ENCODE measurements at places on chromosomes 5 and 9.

GRCh38 chr9:137074657-137075274 is 2.6 kb upstream of the UAP1L1 start:
- DNase-seq: no peak

DNA sequence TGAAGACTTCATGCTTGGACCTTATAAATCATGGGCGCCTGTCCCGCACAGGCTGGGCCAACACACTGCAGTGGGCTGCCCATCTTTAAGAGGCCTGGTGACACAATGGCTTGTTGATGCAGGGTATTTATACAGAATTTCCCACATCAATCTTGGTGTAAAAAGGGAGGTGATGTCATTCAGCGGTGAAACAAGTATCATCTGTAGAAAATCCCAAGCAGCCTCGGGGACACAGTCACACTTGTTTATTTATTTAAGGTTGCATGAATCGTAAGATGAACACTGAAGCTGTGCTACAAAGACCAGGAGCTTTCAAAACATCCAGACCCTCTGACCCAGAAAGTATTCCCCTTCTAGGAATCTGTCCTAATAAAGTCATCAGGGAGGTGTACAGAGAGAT is 40.5 kb downstream of the SMIM23 start:
- DNase-seq: no peak

GRCh38 chr5:145056800-145057199 is 778.3 kb downstream of the PRELID2 start:
- DNase-seq: no peak

GRCh38 chr5:24623624-24624023 is 21.2 kb downstream of the CDH10 start:
- no peak for DNase-seq

- DNase-seq: no peak
Measured at GRCh38 chr9:35948451-35948850, 9.5 kb downstream of the OR2S2 start.

GRCh38 chr5:119289438-119290044 is 66.3 kb upstream of the TNFAIP8 start:
- DNase-seq: no peak

- DNase-seq: no peak
Measured at GRCh38 chr5:77146896-77147295, 59.8 kb upstream of the ZBED3 start.

- DNase-seq: no peak
Measured at GRCh38 chr5:180811623-180812124, 9.1 kb upstream of the MGAT1 start.

DNA sequence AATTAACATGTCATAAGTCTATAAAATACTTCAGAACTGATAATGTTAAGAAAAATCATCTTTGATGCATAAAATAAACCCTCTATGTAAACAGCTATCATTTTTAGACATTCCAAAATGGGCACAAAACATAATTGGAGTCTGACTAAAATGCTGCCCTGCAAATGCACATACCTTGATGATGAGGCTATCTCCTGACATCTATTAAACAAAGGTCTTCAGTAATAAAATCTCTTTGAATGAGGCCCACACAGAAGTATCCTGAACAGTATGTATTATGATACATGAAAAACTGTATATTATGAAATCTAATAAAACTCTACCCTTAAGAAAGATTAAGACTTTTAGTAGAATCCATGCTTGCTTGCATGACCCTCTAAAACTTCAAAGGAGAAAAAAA is 66.1 kb downstream of the FBXL17 start:
- no peak for DNase-seq

DNA sequence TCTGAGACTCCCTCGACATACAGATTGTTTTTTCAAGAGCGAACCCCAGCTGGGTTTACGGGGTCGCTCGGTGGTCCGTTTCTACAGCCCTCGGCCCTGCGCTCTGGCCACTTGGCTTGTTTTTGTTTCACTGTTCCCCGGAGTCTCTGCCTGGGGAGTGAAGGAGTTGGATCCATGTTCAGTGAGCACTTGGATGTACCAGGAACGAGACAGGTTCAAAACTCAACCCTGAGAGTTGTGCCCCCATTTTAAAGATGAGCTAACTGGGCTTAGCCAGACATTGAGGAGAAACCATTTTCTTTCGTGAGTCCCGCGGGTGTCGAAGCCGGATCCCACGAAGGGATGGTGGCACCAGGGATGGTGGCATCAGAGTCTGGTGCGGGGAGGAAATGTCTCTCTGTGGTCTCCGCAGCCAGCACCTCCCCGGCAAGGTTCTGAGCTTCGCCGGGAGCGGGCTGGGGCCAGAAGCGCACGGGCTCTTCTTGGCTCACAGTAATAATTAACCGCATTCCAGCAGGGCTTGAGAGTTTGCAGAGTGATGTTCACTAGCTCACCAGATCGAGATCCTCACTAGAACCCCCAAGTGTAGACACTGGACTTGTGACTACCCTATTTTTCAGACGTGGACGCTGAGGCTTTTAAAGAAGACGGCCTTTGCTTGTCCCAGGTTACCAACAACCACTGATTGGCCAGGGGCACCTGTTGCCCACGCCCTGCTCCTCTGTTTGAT is 1.0 kb downstream of the MSX2 start:
- no peak for DNase-seq

DNA sequence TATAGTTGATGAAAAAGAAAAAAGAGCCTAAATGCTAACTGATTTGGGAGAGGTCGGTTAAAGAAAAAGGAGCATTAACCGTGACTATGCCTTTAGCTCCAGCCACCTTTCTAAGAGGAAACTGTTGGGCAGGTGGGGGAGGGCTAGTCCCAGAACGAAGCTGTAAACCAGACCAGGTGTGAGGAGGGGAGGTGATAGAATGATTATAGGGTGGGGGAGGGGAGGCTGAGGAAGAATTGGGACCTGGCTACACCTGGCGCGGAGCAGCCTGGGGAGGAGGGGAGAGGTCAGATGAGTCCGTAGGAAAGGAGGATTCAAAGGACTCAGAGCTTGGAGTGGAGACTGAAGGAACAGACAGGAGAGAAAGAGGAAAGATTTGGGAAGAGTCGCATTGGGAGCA is 73.4 kb downstream of the PHAX start:
- no peak for DNase-seq

DNA sequence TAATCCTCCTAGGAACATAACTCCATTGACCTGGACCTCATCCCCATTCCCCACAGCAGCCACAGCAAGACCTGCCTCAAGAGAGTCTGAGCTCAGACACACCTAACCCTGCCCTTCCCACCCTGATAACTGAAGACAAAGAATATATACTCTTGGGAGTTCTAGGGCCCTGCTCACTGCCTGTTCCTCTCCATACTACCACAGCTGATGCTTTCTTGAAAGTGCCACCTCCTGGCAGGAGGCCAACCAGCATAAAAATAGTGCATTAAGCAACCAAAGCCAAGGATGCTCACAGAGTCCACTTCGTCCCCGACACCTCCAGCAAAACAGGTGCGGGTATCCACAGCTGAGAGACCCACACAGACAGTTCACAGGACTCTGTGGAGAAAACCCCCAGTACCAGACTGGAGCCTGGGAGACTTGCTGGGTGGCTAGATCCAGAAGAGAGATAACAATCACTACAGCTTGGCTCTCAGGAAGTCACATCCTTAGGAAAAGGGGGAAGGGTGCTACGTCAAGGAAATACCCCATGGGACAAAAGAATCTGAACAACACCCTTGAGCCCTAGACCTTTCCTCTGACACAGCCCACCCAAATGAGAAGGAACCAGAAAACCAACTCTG is 23.5 kb downstream of the FAM114A2 start:
- no peak for DNase-seq

GRCh38 chr9:137191691-137192447 is 3.4 kb downstream of the SSNA1 start:
- peak; percentile 64 for DNase-seq

- no peak for DNase-seq
Measured at GRCh38 chr5:69010476-69010875, 83.3 kb upstream of the SLC30A5 start.

- no peak for DNase-seq
Measured at GRCh38 chr9:78828521-78828920, 531.6 kb downstream of the PSAT1 start.

DNA sequence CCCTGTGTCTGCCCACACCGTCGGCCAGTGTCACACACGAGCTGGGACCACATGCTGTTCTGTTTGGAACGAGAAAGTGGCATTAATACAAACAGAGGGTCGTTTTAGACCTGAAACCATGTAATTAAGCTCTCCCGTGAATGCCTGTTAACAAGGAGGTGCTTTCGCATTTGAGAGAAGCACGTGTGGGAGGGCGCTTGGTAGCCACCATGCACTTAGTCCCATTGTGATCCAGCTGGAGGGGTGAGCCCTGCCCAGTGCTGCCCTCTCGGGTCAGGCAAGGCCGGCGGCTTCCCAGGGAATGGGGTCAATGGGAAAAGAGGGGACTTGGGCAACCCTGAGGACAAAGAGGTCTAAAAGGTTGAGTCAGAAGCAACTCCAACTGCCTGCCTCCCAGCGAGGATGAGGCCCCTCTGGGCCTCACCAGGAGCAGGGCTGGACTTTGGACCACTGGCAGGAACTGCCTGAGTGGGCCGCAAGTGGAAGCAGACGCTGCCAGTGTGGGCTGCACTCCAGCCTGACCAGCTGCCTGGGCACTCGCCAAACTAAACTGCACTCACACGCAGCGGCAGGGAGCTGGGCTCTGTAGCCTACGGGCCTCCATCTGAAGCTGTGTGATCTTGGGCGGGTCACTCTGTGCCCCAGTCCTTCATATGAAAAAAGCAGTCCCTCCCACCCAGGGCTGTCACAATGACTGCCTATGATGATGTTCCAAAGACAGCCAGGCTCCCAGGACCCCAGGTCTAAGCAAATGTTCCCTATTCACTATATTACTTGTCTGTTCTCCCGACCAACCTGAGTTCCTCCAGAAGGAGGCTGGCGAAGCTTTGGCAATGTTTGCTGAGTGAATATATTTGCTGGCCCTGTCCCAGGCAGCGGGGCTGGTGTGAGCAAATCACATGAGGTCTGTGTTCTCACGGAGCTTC is 195.7 kb downstream of the CDK5RAP2 start:
- no peak for DNase-seq

GRCh38 chr5:122702524-122702875 is 72.4 kb upstream of the SNX2 start:
- DNase-seq: no peak

DNA sequence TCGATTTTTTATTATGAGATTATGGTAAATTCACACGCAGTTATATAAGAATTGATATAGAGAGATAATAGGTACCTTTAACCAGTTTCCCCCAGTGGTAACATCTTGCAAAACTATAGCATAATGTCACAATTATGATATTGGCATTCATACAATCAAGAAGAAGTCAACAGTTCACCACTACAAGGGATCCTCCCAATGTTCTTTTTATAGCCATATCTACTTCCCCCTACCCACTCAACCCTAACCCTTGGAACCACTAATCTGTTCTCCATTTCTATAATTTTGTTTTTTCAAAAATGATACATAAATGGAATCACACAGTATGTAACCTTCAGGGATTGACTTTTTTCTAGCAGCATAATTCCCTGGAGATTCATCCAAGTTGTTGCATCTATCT is 9.8 kb downstream of the ACTL7B start:
- DNase-seq: no peak

- DNase-seq: no peak
Measured at GRCh38 chr9:87781331-87781730, 55.4 kb downstream of the CTSL start.

GRCh38 chr5:54090495-54091120 is 219.8 kb downstream of the ARL15 start:
- DNase-seq: no peak

GRCh38 chr9:99173570-99174504 is 47.9 kb downstream of the ALG2 start:
- no peak for DNase-seq

DNA sequence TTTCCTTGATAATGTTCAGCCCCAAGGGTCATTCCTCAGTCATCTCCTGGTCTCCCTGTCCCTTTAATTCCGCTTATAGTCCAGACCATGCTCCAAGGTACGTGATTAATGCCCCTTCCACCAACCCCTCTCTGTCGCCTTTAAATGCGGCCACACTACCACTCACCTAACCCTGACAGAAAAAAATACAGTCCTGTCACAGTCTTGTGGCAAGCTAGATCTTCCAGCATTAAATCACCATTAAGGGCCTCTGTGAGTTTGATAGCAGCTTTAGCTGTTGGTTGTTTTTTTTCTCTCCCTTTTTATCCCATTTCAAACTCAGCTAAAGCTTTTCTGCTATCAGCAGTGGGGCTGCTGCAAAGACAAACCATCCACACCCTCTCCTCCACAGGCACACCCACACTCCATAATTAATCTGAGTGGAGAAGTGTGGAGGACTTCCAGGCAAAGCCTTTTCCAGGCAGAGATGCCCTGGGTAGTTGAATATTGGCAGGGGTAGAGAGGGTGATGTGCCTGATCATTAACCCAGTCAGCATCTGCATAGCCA is 522.7 kb upstream of the CLINT1 start:
- DNase-seq: no peak

- no peak for DNase-seq
Measured at GRCh38 chr9:87180361-87180760, 233.1 kb upstream of the GAS1 start.

DNA sequence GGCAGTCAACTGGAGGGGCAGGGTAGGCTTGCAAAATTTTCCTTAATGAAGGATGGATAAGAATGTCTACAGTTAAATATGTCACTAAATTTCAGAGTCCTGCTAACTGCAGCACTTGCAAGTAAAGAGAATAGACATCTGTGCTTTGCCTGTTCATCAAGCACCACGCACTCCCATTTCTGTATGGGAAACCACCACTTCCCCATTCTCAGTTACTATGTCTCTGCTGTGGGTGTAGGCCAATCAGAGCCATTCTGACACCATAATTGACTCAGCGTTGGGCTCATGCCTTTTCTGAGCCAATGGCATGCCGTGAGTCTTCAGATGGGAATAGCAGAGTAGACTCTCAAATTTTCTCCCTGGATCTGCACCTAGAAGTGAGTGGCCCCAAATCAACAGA is 247.5 kb downstream of the GABRB2 start:
- DNase-seq: no peak

- DNase-seq: no peak
Measured at GRCh38 chr9:1261266-1261665, 211.1 kb downstream of the DMRT2 start.

- no peak for DNase-seq
Measured at GRCh38 chr5:109612278-109612905, 77.3 kb upstream of the MAN2A1 start.

DNA sequence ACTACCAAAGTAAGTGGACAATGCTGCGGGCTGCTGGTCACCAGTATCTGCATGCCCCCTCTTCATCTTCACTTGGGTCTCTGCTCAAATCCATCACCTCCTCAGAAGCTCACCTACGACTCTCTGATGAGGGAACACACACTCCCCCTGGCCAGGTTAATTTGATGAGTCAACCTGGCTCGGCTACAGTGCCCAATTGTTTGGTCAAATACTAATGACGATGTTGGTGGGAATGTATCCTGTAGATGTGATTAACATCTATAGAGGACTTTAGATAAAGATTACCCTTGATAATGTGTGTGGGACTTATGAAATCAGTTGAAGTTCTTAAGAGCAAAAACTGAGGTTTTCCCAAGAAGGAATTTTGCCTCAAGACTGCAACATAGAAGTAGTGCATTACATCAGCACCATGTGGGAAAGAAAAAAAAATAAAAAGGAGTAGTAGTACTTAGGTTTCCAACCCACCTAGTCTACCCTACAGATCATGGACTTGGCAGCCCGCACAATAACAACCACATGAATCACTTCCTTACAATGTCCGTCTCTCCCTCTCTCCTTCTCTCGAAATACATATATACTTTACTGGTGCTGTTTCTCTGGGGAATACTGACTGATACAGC is 467.3 kb downstream of the DNAH5 start:
- no peak for DNase-seq
